AG10803 (cell line): ENCODE measurements at places on chromosomes 4 and X.

- no peak for DNase-seq
These were observed 98.3 kb upstream of the ANKRD50 start for GRCh38 chr4:124810827-124811226.

DNA sequence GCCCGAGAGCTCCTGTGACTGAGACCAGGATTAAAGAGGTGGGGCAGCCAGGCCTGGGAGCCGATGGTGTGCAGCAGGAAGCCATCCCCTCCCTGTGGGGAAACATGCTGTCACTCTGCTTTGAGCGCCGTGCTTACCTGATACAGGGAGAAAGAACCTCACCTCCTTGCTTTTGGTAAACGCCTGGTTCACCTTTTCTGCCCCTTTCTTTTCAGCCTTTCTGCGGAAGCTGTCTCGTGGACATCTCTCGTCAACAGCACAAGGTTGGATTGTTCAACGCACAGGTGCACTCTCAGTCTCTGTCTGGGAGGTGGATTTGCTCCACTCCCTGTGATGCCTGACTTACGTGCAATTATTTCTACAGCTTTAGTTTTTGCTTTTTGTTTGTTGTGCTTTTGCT, 12.0 kb downstream of the ZFYVE28 start:
- DNase-seq = no peak

GRCh38 chrX:7202206-7202605, 54.3 kb upstream of the PUDP start:
- DNase-seq = no peak

GRCh38 chr4:7183161-7183560, 9.2 kb upstream of the SORCS2 start:
- no peak for DNase-seq

- DNase-seq = no peak
These were observed 151.9 kb upstream of the SLC7A11 start for GRCh38 chr4:138393886-138394610.

- DNase-seq = no peak
These were observed 568.0 kb downstream of the TECRL start for GRCh38 chr4:63841266-63841665.

- no peak for DNase-seq
These were observed 176.5 kb upstream of the NRK start for GRCh38 chrX:105645667-105646357.

- DNase-seq = no peak
These were observed 40.9 kb downstream of the TSC22D3 start for GRCh38 chrX:107734646-107735045.

DNA sequence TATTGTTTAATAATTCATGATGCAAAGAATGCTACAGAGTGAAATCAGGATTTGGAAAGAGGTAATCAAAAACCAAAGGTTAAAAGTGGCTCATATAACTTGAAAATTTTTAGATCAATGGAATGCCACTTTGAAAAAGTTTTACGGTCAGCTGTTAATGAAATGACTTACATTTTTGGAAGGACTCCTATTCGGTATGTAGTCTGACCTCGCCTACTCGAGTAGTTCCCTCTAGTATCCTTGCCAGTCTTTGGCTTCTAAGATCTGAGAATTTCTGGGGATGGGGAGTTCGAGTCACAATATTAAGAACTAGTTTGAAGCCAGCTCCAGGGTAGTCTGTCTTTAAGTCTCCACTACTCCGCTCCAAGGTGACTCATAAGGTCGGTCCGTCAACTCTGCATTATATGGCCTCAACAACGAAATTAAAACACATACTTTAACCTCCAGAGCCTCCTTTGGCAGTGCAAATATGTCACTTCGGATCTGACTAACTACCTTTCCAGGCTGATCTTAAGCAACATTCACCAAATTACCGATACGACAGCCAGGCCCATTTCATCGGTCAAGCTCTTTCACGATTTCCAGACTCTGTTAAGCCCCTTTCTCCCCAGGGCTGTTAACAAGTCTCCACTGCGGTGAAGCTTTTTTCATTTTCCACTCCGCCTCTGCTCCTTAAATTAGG, 733 bp upstream of the NAA15 start:
- DNase-seq = peak; percentile 51

GRCh38 chrX:116881961-116882360, 419.2 kb upstream of the CT83 start:
- no peak for DNase-seq

- DNase-seq = no peak
These were observed 822.6 kb downstream of the GLUD2 start for GRCh38 chrX:121869876-121870477.

GRCh38 chr4:185339941-185340340, 55.8 kb downstream of the LRP2BP start:
- no peak for DNase-seq

DNA sequence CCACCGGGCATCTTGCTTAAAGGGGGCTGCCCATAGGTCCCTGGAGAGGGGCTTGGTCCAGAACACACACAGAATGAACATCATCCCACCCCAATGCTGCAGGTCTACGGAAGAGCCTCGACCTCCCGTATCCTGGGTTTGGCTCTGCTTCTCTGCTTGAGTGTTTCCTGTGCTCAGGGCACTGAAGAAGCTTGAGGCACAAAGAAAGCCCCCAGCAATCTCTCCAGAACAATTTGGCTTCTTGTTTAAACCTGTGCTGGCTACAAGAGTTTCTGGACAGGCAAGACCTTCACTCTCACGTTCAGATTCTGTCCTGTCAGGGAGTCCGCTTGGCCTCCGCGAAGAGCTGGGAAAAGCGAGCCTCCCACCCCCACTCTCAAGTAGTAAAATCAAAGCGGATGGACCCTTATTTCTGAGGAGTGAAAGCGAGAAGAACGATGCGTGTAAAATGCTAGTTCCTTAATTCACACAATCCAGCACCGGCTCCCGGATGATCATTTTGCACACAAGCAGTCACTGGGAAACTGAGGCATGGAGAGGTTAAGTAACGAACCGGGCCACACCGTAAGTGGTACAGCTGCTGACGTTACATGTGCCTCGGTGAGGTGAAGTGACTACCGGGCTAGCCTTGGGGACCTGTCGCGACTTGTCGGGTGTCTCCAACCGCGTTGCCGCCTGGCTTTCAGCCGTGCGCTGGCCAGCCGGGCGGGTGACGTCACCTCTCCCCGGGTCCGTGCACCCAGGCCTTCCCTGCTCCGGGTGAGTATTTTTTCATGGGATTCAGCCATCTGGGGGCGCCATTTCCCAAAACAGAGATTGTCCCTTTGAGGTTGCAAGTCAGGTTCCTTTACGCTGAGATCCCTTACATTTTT, 3.1 kb upstream of the SFRP2 start:
- DNase-seq = peak; percentile 56

DNA sequence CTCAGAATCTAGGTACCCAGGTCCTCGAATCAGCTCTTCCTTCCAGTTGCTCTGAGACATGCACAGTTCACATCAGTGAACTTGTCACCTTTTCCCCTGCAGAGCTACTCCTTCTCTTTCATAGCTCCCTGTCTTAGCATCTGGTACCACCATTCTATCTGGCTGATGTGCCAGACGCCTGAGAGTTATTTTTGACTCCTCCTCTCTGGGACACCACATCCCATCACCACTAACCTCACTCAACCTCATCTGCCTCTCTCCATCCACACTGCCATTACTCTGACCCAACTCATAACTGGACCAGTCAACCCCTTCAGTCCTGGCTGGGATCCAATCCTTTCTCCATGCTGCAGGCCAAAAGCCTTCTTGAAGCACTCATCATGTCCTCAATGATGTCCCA, 44.5 kb downstream of the SLC2A9 start:
- no peak for DNase-seq

- DNase-seq = no peak
These were observed 41.3 kb upstream of the PHEX start for GRCh38 chrX:21990832-21991231.

GRCh38 chr4:124757126-124757525, 44.6 kb upstream of the ANKRD50 start:
- DNase-seq = peak; percentile 20

DNA sequence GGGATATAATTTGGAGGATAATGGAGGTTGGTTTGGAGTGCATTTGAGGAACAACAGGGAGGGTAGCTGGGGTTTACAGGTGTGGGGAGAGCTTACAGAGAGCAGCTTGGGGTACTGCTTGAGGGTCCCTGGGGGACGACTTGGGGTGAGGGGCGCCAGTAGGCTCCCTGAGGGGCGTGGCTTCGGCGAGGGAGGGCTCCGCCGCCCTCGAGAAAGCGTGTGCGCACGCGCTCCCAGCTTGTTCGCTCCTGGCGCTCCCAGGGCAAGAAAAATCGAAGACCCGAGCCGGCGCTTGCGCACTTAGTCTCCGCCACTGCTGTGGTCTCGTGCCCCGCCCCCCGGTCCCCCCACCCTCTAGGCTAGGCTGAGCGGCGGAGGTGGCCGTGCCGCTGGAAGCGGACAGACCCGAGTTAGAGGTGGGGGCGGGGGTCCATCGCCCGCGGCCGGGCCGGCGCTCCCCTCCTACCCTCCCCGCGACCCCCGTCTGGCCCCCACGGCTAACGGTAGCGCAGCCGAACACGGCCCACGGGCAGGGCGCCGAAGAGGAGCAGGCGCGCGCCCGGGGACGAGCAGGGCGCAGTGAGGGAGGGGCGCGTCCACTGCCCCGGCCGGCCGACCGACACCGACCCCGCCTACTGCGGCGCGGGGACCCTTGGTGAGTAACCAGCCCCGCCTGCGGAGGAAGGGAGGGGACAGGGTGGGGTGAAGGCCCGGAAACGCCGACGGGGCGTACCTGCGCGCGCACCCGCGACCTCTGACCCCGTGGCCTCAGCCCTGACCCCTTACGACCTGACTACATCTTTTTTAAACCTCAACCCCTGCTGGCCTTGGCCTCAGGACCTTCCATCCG, 5.4 kb upstream of the CCDC120 start:
- peak; percentile 31 for DNase-seq

- DNase-seq = no peak
These were observed 83.2 kb downstream of the SH3KBP1 start for GRCh38 chrX:19804151-19804550.

DNA sequence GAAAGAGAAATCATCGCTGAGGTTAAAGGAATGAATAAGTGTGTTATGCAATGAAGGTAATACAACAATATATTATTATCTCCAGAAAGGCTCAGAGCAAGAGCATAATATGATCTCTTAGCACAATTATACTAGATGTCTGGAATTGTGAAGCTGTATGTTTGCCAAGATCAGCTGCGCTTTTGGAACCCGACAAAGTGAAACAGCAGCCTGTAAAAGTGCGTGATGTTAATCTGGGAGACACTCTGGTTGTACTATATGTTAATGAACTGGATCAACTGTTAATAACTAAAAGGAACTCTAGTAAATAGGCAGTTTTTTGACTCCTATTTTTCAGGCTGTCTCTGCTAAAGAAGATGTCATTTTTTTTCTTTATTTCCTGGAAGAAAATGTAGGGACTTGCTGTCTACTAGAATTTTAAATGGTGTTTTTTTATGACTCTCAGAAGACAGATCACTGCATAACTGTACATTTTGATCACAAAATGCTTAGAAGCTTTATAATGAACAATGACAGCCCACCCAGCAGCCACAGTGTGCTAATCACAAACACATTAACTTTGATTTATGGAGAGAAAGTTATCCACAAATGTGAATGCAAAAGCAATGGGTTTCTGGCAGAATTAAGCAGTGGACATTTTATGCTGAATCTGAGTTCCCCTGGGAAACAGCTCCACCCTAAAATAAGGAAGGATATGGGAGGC, 50.2 kb downstream of the UGT2B28 start:
- no peak for DNase-seq

GRCh38 chrX:136950211-136950610, 69.7 kb upstream of the RBMX start:
- no peak for DNase-seq

- no peak for DNase-seq
These were observed 20.8 kb downstream of the SPON2 start for GRCh38 chr4:1151541-1151940.

DNA sequence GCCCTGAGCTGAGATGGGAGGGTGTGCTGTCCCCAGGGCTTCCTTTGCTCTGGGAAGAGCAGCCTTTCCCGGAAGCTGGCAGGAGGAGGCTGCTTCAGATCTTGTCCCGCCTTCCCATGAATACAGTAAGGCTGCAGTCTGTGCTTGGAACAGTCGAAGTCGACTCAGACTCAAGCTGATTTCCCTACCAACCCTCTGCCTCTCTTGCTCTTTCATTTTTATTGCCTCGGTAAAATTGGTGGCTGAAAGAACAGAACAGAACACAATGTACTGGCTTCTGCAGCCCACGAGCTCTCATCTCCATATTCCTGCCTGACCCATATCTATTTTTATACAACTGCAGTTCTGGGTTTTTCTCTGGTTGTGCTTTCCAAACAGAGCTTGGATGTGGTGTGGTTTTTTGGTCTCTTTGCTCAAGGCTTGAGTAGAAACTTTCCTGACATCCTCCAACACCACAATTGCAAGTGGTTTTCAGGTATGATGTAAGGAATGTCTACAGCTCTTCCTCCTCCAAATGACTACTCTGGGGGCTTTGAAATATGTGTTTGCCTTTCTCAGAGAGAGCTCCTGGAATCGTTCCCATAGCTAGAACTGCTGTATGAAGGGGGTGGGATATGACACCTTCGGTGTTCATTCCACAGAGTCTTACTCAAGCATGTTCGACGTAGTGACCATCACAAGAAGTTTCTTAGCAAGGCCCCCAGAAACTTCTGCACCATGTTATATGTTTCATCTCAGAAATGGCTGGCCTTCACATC, 61.3 kb downstream of the ENPP6 start:
- DNase-seq = no peak

- DNase-seq = no peak
These were observed 193.9 kb downstream of the ANK2 start for GRCh38 chr4:113243312-113243711.
